B cell (primary cell): ENCODE measurements at places on chromosomes 1 and 21.

DNA sequence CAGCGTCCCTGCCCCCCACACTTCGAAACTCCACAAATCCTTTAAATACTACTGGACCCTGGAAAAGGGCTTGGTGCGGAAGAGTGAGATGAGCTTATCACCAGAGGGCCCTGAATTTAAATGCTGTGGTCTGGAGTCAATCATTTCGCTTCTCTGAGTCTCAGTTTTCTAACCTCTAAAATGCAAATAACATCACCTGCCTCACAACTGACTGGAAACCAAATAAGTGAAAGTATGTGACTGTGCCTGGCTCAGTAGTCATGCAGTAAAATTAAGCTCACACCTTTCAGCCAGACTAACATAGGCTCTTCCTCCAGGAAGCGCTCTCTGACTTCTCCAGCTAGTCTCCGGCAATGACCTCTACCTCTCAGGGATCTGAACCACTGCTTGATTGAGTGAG is 4.2 kb downstream of the GJA4 start:
- H3K36me3 ChIP-seq = no peaks in the 10 kb centered on the region
- DNase-seq = no peak
- H3K27me3 ChIP-seq = peaks cover 16% of the 10 kb centered on the region
- H3K4me1 ChIP-seq = peaks cover 12% of the 10 kb centered on the region

GRCh38 chr1:192579010-192579738 is 3.6 kb downstream of the RGS1 start:
- no peaks in the 10 kb centered on the region for H3K36me3 ChIP-seq
- no peaks in the 10 kb centered on the region for H3K27me3 ChIP-seq
- H3K4me3 ChIP-seq = no peak overlapping the region
- peak; percentile 47 for DNase-seq
- no peak overlapping the region for H3K27ac ChIP-seq

DNA sequence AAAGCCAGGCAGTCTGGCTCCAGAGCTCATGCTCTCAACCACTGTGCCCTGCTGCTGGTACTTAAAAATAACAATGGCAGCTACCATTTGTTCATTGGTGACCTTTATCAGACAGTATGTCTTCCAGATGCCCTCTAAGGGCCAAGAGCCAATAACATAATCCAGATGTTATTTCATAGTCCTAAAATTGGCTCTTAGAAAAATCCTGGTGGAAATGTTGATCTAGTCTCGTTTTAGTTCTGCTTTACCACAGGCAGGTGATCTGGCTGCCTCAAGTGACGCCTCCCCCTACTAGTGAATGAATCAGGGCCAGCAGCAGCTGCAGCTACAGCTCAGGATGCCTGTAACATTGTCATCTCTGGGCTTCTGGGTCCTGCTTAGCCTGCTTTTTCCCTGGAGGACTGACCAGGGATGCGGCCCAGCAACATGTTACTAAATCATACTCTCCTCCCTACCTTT is 12.6 kb upstream of the HMGN2 start:
- no peaks in the 10 kb centered on the region for H3K27me3 ChIP-seq
- no peak for DNase-seq
- H3K36me3 ChIP-seq = peaks cover 49% of the 10 kb centered on the region
- H3K27ac ChIP-seq = no peak overlapping the region
- no peaks in the 10 kb centered on the region for H3K4me1 ChIP-seq

GRCh38 chr1:244234009-244234643 is 183.0 kb downstream of the ZBTB18 start:
- no peaks in the 10 kb centered on the region for H3K27me3 ChIP-seq
- H3K27ac ChIP-seq = no peak overlapping the region
- DNase-seq = no peak
- H3K4me3 ChIP-seq = no peak overlapping the region
- no peaks in the 10 kb centered on the region for H3K36me3 ChIP-seq

- no peaks in the 10 kb centered on the region for H3K36me3 ChIP-seq
- H3K4me1 ChIP-seq = no peaks in the 10 kb centered on the region
- no peak for DNase-seq
Observed at GRCh38 chr1:192689459-192689858, 53.5 kb downstream of the RGS13 start.

- no peaks in the 10 kb centered on the region for H3K4me1 ChIP-seq
- DNase-seq = no peak
- H3K36me3 ChIP-seq = no peaks in the 10 kb centered on the region
- H3K4me3 ChIP-seq = no peak overlapping the region
- no peak overlapping the region for H3K27ac ChIP-seq
- H3K27me3 ChIP-seq = no peaks in the 10 kb centered on the region
Observed at GRCh38 chr1:89035080-89035479, 12.4 kb upstream of the GBP3 start.

DNA sequence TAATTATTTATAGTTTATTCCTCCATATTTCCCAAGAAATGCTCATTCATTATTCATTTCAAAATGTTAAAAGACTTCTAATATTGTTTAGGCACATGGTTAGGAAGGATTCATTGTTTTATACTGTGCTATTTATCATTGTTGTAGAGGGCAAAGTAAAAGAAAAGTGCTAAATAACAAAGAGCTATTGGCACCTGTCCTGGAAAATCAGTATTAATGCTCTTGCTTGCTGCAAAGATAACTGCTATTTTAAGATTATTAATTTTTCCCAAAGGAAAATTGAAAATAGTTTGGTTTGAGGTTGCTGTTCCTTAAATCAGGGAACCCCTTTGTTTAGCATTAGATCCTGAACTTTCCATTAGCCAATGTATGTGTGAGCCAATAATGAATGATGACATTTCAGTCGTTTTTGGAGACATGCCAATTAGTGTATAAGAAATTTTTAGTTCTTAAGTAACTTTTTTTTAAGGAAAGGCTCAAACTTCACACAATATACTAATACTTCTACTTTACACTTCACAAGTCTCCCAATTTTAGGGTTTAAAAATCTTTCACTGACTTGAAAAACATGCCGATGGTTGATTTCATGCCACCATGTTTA is 39.9 kb downstream of the EPB41 start:
- no peak for DNase-seq
- H3K36me3 ChIP-seq = peaks cover 3% of the 10 kb centered on the region
- H3K4me1 ChIP-seq = no peaks in the 10 kb centered on the region
- H3K27ac ChIP-seq = no peak overlapping the region
- H3K4me3 ChIP-seq = no peak overlapping the region
